ENCODE measurements at places on chromosomes 2 and 18.

DNA sequence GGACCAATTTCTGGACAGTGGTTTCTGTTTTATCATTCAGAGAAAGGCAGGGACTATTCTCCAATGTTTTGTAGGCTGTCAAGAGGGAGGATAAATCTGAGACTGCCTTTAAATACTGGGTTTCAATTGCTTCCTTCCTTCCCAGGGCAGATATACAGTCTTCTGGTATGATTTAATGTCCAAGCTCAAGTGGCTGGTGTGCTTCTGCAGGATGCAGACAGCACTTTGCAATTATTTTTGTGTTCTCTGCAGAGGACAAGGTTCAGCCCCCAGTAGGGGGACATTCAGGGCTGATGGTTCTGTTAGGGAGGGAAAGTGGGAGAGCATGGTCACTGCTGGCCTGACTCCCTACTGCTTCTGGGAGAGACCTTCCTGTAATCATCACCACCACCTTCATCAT is 4.6 kb upstream of the BOD1L2 start:
- no peak for DNase-seq

DNA sequence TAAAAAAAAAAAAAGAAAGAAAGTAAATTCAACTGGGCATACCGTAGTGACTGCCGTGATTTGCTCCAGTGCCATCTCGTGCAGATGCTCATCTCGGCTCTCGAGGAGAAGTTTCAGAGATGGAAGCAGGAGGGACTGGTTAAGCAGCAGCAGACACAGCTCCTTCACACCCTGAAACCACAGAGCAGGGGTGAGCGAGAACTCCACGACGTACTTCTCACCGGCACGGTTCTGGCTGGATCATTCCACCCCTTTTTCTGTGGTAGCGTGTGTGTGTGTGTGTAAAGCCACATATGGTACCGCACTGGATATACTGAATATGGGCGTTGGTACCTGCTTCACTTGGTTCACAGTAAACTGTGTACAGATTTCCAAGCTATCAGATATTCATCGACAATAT is 382.2 kb downstream of the NBAS start:
- DNase-seq: no peak

GRCh38 chr2:213162516-213163118 is 11.2 kb upstream of the IKZF2 start:
- no peak for DNase-seq

- no peak for DNase-seq
These were observed 246.0 kb downstream of the PARD3B start for GRCh38 chr2:204791230-204791629.

DNA sequence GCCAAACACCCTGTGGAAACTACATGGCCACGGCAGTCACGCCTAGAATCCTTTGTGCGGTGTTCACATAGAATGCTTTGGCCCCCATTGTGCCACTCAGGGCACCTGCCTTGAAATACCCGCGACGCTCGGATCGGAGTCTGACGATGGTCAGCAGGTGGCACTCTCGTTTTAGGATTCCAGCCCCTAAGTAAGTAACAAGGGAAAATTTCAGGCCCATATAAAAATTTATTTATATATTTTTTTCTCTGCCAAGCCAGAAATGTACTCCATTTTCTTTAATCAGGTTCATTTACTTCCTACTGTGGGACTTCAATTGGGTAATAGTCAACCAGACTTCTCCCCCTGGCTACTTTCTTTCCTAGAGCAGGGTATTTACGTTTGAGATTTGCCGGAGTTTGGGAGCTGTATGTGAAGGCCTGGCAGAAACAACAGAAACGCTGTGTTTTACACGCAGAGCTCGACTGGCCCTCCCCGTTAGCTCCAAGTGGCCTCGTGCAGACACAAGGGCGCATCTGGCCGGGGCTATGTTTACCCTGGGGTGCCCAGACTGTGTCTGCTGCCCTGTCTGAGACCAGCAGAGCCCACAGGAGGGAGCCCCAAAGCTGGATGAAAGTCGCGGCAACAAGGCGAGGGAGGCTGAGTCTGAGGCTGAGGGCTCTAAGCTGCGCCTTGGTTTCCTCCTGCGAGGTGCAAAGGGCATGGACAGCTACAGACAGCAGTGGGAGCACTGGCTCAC is 41.6 kb downstream of the LRRC30 start:
- DNase-seq: no peak

DNA sequence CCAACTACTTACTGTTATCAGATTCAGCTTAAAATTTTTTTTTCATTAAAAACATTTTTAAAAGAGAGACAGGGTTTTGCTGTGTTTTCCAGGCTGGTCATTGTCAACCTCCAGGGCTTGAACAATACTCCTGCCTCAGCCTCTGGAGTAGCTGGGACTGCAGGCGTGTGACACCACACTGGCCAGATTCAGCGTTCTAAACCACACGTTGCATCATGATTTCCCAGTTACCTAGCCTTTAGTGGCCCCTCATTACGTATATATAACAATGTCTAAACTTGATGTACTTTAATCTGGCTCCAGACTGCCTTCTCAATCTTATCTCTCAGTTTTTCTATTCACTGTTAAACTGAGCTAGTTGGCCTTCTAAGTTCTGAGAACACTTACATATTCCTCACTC is 89.6 kb downstream of the COMMD1 start:
- no peak for DNase-seq

DNA sequence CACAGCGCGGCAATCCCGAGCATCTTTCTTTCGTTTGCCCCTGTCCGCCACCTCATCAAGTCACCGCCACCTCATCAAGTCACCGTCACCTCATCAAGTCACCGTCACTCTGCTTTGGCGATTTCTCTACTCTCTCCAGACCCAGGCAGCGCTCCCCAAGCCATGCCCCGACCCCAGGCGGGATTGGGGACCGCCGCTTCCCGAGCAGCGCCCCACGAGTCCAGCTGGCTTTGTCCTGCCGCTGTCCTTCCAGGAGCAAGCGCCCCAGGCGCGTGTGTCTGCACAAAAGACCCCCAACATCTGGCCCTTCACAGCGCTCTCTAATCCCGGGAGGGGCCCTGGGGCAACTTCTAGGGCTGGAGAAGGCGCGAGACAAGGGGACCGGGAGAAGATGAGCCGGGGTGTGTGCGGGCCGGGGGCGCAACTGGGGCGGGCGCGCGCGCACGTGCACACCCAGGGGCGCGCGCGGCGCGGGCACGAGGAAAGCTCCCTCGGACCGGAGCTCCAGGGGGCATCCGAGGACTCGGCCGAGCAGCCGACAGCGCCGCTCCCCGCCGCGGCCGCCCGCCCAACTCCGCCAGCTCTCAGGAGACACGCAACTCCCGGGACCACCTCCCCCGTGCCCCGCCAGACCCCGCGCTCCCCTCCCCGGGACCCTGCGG is 633 bp upstream of the RNF152 start:
- DNase-seq: no peak

DNA sequence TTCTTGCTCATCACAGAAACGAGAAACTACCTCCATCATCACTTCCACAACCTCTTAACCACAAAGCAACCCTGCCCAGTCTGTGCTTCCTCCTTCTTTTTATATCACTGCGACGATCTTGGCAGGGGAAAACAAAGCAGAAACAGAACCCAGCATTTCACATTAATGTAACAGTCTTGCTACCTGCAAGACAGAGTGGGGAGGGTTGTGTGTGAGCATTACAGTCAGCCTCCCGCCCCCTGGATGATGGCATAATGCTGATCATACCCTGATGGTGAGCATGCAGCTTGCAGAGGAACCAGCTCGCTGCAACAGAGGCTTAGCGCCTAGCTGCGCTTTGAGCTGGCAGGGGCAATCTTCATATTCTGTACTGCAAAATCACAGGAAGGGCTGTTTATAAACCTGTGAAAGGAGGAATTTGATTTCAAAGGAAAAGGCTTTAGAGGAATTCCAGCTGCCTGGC is 376.1 kb downstream of the IRS1 start:
- DNase-seq: no peak

GRCh38 chr18:12543697-12544096 is 114.2 kb downstream of the SPIRE1 start:
- DNase-seq: no peak

All from iPS DF 19.7 (cell line).